Hematopoietic multipotent progenitor cell (in vitro differentiated cells): ENCODE measurements at places on chromosomes 6 and 20.
A peak's percentile ranks its signal among the peaks of the same experiment; 100 is the strongest.

GRCh38 chr20:32485770-32486478, 99.2 kb downstream of the NOL4L start:
- DNase-seq: no peak

DNA sequence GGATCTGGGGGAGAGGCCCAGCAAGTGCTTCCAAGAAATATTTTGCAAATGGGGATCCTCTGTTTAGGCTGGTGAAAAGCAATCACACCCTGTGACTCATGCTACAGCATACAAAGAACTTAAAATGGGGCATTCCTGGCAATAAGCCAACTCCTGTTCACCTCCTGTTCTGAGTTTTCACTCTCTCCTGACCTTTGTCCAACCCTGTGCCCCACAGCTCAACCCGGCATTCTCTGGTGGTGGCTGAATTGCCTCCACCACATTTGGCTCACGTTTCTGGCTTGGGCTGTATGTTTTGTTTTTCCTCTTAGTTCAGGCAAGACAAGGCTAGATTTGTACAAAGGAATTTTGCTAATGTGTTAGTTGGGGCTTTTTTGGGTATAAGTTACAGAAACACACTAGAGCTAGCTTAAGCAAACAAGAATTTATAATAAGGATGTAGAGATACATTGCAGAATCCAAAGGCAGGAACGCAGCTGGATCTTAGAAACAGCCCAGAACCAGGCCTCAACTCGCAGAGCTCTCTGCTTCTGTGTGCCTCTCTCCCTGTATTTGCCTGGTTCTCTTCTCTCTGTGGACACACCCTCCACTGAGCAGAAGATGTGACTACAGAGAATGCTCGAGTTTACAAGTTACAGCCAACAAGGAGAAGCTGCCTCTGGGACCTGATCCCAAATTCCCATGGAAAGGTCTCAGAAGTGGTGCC, 9.4 kb downstream of the ABCC10 start:
- no peak for DNase-seq

DNA sequence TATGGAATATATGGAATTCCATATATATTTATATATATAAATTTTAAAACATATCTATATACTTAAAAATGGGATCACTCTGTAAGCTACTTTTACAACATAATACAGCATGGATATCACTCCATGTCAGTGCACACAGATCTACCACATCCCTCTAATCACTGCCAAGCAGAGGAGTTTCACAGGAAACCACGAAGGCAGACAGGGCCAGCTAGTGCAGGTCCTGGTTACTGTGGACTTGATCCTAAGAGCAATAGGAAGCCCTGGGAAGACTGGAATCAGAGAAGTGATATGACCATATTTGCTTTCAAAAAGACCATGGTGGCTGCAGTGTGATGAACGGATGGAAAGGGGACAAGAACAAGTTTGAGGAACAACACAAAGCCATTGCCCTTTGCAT, 40.0 kb upstream of the NRN1 start:
- DNase-seq: peak; percentile 16

DNA sequence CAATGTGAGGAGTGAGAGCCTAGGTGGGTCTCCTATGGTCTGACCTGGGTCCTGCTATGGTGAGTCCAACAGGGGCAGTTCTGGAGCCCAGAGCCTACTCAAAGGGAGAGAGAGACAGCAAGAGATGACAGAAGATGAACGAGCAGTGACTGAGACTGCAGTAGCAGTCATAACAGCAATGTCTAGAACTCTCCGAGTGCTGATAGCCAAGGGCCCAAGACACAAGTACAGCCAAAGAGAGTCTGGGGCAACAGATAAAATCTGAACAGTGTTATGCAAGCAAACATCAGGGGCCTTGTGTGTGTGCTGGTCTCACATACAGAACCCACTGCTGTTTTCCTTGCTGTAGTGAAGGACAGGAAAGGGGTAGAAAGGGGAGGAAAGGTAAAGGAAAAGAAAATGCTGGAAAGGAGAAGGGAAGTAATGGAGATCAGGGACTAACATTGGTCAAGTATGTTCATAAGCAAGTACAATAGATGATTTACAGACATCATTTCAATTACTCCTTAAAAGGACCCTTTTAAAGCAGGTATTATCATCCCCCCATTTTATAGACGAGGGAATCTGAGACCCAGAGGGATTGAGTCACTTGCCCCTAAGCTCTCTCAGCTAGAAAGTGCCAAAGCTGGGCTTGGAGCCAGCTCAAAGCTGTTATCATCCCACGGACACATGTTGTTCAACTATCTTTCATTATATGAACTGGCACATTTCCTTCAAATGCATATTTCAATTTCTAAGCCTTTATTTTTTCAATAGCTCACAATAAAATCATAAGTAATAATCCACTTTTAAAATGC, 182.3 kb upstream of the RAB32 start:
- peak; percentile 41 for DNase-seq

- DNase-seq: peak; percentile 81
Observed at GRCh38 chr20:40962733-40963504, 65.7 kb upstream of the TOP1 start.

DNA sequence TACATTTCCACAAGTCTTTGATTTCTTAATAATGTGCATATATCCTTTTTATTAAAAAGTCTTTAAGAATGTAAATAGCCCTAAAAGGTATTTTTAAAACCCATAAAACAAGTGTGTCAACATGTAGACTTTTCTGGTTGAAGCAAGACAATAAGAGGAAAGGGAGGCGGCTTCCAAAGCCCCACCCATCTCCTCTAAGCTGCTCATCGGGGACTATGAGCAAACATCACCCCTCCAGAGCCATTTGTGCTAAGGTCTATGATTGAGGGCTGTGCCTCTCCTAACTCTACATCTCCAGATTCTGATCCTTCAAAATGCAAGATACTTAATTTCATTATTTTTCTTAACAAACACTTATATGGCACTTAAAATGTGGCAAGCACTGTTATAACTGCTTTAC, 2.5 kb upstream of the NAA20 start:
- no peak for DNase-seq

- DNase-seq: no peak
Observed at GRCh38 chr6:40077736-40078135, 143.5 kb upstream of the MOCS1 start.

DNA sequence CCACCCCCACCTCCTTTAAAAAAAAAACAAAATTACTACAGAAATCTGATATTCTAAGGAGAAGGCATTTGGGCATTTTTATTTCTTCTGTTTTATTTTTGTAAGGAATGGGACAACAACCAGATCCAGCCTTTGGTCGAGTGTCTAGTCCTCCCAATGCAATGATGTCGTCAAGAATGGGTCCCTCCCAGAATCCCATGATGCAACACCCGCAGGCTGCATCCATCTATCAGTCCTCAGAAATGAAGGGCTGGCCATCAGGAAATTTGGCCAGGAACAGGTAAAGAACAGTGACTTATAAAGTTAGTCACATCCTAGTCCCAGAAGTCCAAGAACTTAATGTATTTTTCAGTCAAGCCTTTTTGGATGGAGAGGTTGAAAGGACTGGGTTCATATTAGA, 133.0 kb downstream of the SULF2 start:
- no peak for DNase-seq

DNA sequence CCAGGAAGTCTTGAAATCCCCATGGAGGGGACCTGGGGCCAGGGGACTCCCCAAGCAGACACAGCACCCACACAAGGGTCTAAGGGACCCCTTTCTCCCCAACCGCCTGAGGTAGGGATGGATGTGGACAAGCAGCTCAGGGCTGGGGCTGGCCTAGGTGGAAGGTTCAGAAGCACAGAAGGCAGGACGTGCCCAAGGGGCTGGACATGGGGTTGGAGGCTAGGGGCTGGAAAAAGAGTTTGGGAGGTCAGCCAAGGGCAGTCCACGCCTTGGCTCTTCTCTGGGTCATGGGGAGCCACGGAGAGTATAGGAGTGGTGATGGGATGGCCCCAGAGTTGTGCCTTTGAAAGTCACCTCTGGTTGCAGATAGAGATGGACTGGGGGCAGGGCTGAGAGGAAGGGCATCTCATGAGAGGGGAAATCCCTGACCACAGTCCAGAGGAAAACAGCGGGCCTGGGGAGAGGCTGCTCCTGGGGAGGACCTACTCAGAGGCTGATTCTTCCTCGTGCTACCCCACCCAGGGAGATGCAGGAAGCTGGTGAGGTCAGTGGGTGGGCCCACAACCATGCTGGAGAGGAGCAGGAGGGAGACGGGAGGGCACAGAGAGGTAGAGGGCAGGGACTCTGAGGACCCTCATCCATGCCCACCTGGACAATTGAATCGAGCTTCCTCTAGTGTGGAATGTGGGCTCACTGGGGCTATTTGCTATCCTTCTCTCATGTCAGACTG, 2.5 kb upstream of the HSPA12B start:
- no peak for DNase-seq

- DNase-seq: no peak
Observed at GRCh38 chr6:2640551-2640950, 110.2 kb downstream of the MYLK4 start.

GRCh38 chr20:14947946-14948345, 610.5 kb upstream of the FLRT3 start:
- no peak for DNase-seq

DNA sequence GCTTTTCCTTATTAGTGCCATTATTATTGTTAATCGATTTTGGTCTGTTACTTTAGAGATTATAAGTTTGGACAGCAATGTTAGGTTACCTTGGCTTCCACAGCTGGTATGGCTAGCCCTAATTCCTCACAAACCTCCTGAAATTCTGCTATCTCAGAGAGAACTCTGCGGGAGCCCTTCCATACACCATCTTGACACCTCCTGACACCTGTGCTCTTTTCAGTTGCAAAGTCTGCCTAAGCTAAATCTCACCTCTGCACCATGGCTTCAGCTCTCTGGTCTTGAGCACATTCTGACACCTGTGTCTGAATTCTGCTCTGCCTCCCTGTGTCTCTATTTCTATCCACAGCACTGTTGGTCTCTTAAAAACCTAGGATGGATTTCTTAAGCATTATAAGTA, 106.5 kb downstream of the DCDC2 start:
- no peak for DNase-seq

DNA sequence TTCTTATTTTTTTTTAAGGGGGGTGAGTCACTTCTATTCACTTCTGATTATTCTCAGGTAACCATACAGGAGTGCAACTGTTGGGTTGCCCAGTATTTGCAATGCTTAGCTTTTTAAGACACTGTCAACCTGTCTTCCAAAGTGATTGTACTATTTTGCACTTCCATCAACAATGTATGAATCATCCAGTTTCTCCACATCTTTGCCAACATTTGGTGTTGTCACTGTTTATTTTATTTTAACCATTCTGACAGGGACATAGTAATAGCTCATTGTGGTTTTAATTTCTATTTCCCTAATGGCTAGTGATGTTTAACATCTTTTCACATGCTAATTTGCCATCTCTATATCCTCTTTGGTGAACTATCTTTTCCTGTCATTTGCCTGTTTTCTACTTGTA, 1.4 kb upstream of the SLC13A3 start:
- DNase-seq: no peak

GRCh38 chr6:168822376-168822775, 381.4 kb downstream of the SMOC2 start:
- DNase-seq: no peak

- no peak for DNase-seq
Observed at GRCh38 chr6:158962371-158962770, 37.6 kb downstream of the RSPH3 start.

DNA sequence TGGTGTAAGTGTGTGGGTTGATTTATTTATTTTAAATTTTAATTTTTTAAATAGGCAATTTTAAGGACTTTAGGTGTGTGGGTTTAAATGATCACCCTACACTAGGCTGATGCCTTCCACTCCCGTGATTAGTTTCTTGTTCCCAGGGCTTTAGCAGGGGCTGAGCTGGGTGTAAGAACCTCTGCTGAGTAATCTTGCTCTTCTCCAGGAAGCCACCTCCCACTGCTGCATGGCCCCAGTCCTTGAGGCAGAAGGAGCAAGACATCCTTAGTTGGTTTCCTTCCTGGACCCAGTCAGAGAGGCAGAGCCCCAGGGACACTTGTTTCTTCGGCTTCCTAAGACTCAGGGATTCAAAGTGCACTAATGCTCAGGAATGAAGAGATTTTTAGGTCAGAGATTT, 19.8 kb upstream of the CDC5L start:
- no peak for DNase-seq

DNA sequence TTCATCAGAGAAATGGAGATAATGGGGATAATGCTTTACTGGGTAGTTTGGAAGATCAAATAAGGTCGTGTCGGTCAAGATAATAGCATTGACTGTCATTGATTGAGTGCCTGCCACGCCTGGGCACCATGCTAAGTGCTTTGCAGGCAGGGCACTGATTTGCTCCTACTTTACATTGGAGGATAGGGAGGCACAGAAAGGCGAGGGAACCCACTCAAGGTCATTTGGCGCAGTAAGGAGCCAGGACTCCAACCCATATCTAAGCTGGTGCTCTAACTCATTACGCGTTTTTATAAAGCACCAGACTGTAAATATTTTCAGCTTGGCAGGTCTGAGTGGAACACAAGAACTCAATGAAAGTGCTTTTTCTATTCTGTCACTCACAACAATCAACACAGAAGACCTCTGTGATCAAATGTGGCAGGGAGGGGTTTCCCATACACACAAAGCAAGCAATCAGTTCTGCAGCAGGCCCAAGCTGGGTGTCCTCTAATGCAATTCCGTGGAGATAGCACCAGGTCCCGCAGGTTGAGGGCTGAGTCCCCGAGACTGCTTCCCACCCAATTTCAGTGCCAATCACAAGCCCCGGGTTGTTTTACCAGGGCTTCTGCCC, 373.6 kb downstream of the CDH26 start:
- no peak for DNase-seq

GRCh38 chr6:151509048-151509447, 15.2 kb downstream of the CCDC170 start:
- DNase-seq: no peak

DNA sequence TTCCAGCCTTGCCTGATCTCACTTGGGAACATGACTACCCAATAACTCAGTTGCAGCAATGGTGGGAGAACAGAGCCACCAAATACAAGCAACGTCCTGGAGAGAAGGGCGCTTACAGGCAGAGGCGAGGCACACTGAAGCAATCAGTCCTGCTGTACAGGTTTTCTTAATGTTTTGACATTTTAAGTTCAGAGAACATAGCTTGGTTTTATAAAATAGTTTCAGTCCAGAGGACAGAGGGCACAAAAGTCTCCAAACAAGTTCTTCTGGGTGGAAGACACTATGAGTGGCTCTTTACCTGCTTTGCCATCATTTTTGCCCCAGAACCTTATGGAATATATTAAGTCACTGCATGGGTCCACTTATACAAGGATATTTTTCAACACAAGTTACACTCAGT, 103.4 kb upstream of the KCNG1 start:
- DNase-seq: no peak

DNA sequence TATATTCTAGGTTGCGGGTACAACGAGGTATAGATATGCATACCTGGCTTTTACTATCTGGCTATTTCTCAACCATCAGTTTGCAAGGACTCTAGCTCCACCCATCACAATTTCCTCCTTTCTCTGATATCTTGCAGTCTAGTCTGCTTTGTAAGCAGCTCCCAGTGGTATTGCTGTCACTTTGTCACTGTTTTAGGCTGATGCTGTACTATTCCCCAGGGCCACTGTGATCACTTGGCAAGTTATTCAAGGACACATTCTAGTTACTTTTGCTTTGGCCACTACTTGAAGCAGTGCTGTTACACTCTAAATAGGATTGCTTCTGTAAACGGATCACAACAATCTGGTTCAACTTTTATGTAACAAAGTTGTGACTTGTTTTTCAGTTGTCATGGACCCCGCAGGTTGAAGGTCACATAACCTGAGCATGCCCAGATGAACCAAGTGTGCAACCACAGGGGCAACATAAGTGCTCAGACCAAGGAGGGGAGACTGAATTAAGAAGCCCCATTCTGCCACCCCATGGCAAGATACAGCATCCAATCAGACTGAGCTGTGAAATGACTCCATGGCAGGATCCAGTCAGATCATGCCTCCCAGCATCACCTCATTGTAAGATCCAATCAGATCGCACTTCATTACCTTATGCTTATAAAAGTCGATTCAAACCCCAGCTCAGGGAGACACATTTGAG, 588.4 kb upstream of the CITED2 start:
- DNase-seq: no peak
